Sigmoid colon (tissue), 7 donors: ENCODE measurements at places on chromosomes 3 and 15.
A peak's percentile ranks its signal among the peaks of the same experiment; 100 is the strongest.

GRCh38 chr3:120824613-120825012 is 82.1 kb downstream of the GTF2E1 start:
- H3K36me3 ChIP-seq: no peaks in the 10 kb centered on the region
- no peak overlapping the region for H3K27ac ChIP-seq
- no peak overlapping the region for H3K4me3 ChIP-seq
- no peak for DNase-seq
- no peaks in the 10 kb centered on the region for H3K4me1 ChIP-seq

DNA sequence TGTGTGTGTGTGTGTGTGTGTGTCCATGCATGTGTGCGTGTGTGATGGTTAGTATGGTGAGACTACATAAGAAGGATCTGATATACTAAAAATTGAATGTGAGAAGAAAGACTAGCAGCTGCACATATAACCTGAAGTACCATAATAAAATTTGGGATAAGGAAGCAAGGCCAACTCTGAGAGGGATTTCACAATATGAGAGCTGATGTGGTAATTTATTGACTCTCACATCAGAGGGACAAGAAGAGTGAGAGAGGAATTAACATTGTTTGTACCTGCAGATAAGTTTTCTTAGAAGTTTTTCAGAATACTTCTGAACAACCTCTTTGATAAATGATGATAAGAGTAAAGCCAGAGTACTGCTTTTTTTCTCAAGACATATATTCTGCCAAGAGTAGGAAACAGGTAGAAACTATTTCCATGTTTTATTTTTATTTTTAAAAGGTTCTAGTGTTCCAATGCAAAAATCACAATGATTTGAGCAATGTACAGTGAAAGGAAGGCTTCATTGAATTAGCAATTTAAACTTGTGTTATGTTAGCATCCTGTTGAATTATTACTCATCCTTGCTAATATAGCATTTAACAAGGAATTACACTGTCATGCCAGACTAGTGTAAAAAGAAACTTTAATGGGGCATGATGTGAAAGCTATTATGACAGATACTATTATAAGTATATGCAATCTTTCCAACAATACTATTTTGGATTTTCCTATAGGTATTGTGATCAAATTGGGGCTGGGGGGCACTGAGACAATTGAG is 415.5 kb upstream of the ARPP21 start:
- H3K4me3 ChIP-seq: no peak overlapping the region
- H3K36me3 ChIP-seq: no peaks in the 10 kb centered on the region
- DNase-seq: no peak
- no peaks in the 10 kb centered on the region for H3K4me1 ChIP-seq
- no peaks in the 10 kb centered on the region for H3K27me3 ChIP-seq
- H3K27ac ChIP-seq: no peak overlapping the region

- no peak overlapping the region for H3K4me3 ChIP-seq
- no peak overlapping the region for H3K27ac ChIP-seq
- H3K36me3 ChIP-seq: no peaks in the 10 kb centered on the region
- DNase-seq: no peak
- peaks cover 3% of the 10 kb centered on the region for H3K4me1 ChIP-seq
Measured at GRCh38 chr3:172622916-172623700, 87.8 kb downstream of the NCEH1 start.

DNA sequence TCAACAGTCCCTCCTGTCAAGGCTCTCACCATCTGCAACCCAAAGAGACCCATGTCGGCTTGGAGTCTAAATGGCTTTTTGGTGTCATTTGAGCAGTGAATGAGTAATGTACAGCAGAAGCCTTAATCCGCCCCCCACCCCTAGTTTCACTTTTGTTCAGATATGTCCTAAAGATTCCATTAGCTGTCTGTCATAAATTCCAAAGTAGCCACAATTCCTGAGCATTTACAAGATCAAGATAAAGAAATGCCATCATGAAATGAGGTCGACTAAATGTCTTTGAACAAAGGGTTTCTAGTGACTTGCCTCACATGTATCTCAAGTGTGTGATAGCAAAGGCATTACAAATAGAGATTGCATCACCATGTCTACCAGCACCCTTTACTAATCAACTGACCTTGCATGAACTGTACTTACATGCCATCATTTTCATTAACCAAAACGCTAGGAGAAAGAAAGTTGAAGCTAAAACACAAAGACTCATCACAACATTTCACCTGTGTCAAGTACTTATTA is 123.8 kb upstream of the PHLDB2 start:
- no peak for DNase-seq
- H3K27me3 ChIP-seq: no peaks in the 10 kb centered on the region
- H3K27ac ChIP-seq: peak overlapping the region; percentile 80
- peaks cover 40% of the 10 kb centered on the region for H3K4me1 ChIP-seq
- H3K36me3 ChIP-seq: no peaks in the 10 kb centered on the region

DNA sequence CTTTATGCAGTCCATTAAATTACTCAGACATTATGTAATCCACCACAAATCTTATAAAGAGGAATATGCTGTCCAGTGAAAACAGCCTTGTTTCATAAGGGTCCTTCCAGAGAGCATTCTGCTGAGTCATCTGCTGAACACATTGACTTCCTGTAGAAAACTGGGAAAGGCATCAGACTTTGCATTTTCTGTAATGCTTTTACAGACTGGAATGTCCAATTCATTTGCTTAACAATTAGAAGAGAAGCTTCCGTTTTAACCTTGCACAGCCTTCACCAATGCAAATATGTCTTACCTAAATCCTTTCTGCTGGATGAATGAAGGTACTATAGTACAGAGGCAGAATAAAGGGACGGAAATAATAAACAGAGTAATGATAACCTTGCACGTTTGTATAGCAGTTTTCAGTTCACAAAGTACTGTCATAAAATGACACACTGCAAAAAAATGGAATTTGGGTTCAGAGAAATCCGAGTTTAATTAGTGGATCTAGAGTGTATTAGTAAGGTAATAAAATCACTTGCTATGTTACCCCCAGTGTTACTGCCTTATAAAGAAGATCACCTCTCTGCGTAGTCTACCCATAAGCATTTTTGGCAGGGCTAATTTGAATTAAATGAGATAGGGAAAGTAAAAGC is 301.5 kb downstream of the PYDC2 start:
- no peak overlapping the region for H3K4me3 ChIP-seq
- no peak for DNase-seq
- H3K27me3 ChIP-seq: no peaks in the 10 kb centered on the region
- no peak overlapping the region for H3K27ac ChIP-seq
- peaks cover 9% of the 10 kb centered on the region for H3K4me1 ChIP-seq

DNA sequence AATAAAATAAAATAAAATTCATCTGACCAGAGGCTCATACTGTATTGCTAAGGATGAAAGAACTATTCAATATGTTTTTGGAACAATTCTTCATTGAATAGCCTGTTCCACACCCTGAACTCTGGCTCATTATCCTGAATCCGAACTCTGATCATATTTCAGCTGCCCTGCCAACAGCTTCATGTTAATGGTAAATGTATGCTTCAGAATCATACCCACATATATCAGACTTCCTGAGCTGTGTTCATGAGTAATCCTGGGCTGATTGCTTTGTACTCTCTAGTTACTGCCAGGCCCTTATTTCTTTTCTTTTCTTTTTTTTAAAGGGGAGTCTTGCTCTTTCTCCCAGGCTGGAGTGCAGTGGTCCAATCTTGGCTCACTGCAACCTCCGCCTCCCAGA is 11.8 kb downstream of the INO80 start:
- no peaks in the 10 kb centered on the region for H3K27me3 ChIP-seq
- no peak overlapping the region for H3K27ac ChIP-seq
- peaks cover 8% of the 10 kb centered on the region for H3K4me1 ChIP-seq
- H3K36me3 ChIP-seq: no peaks in the 10 kb centered on the region
- DNase-seq: no peak
